Esophagus squamous epithelium (tissue), 5 donors: ENCODE measurements at places on chromosomes 11 and 22. TPM values are rescaled to one million over a fixed set of nuclear protein-coding genes. Genes with fewer than 3 reads are reported as not detected.

GRCh38 chr11:128409476-128409875 lies 177.9 kb downstream of the ETS1 start:
- H3K4me3 ChIP-seq: no peak overlapping the region
- H3K27me3 ChIP-seq: no peaks in the 10 kb centered on the region
- DNase-seq: no peak
- H3K4me1 ChIP-seq: no peaks in the 10 kb centered on the region

The STK33 gene
- 0.48 TPM for total RNA-seq

DNA sequence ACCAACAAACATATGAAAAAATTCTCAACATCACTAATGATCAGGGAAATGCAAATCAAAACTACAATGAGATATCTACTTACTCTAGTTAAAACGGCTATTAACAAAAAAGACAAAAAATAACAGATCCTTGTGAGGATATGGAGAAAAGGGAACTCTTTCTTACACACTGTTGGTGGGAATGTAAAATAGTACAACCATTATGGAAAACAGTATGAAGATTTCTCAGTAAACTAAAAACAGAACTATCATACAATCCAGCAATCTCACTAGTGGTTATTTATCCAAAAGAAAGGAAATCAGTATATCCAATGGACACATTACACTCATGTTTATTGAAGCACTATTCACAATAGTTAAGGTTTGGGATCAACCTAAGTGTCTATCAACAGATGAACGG lies 3.9 kb downstream of the HBE1 start:
- no peaks in the 10 kb centered on the region for H3K36me3 ChIP-seq
- DNase-seq: no peak
- no peaks in the 10 kb centered on the region for H3K27me3 ChIP-seq
- H3K27ac ChIP-seq: no peak overlapping the region
- no peaks in the 10 kb centered on the region for H3K4me1 ChIP-seq

The OR8B3 gene
- total RNA-seq: not detected

The TMEM25 gene
- total RNA-seq: 13.7 TPM

DNA sequence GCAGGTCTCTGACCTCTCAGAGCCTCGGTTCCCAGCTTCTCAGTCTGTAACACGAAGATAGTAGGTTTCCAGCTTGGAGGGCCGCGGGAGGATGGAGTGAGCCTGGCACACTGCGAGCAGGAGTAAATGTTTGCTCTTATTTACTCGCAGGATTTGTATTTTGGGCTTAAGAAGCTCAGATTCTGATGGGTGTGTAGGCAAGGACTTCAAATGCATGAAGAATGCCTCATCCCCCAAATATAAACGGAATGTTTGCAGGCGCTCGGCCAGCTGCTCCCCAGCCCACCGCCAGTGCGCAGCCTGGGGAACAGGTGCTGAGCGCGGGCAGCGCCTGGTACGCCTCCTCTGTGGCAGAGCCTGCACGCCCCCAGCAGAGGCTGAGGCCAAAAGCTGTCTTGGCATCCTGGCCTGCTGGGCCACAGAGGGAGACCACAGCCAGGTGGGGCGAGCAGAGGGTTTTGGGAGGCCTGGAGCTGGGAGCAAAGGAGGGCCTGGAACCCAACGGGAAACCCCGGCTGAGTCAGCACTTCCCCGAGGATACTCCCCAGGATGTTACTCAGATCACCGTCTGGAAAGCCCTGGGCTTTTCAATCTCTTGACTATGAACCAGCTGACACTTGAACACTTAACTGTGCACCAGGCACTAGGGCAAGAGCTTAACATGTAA lies 9.4 kb downstream of the EHD1 start:
- H3K27ac ChIP-seq: peak overlapping the region; percentile 91
- H3K4me1 ChIP-seq: peaks cover 77% of the 10 kb centered on the region
- no peak overlapping the region for H3K4me3 ChIP-seq
- H3K27me3 ChIP-seq: no peaks in the 10 kb centered on the region
- peaks cover 12% of the 10 kb centered on the region for H3K36me3 ChIP-seq
- no peak for DNase-seq

DNA sequence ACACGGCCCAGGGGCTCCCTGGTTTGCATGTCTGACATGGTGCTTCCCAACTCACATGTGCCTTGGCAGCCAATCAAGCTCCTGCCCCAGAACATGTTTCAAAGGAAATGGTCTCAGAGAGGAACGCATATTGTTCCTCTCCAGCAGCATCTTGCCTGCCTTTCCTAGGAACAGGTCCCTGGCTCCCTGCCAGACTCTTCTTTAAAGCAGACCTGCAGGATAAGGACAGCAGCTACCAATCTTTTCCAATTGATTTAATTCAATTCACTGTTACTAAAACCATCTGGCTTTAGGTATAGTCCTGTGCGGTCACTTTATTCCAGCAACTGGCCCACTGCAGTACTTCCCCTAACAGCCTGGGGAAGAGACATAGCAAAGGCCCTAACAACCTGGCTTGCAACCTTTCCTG lies 79.9 kb downstream of the AMBRA1 start:
- no peaks in the 10 kb centered on the region for H3K4me1 ChIP-seq
- H3K4me3 ChIP-seq: no peak overlapping the region
- peak overlapping the region; percentile 16 for H3K27ac ChIP-seq

The DDTL gene
- not detected for total RNA-seq

DNA sequence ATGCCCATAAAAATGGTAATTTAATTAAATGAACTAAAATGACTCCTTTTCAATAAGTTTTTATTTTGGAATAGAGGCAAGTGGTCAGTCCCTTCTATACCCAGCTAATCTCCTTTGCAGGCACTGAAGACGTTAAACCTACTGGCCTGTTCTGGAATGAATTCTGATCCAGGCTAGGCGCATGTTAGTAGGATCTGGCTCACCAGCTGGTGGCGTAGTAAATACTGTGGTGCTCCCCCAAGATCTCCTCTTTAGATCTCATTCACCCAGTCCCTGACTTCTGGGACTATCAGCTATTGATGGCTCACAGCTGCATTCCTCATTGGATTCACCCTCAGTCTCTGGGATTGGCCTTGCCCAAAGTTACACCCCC lies 173.7 kb upstream of the DDI1 start:
- no peak overlapping the region for H3K27ac ChIP-seq
- no peak for DNase-seq
- H3K4me1 ChIP-seq: no peaks in the 10 kb centered on the region
- H3K36me3 ChIP-seq: no peaks in the 10 kb centered on the region
- H3K4me3 ChIP-seq: no peak overlapping the region

- no peak overlapping the region for H3K27ac ChIP-seq
- H3K36me3 ChIP-seq: peaks cover 6% of the 10 kb centered on the region
- H3K27me3 ChIP-seq: no peaks in the 10 kb centered on the region
- no peak for DNase-seq
These were observed 61.2 kb downstream of the CD82 start for GRCh38 chr11:44626645-44627044.

The TMPRSS6 gene
- under 0.01 TPM for total RNA-seq

The MMP10 gene
- not detected for total RNA-seq

The LGALS12 gene
- total RNA-seq: not detected

The GSTT2B gene
- total RNA-seq: 3.1 TPM

The PRAME gene
- total RNA-seq: not detected

DNA sequence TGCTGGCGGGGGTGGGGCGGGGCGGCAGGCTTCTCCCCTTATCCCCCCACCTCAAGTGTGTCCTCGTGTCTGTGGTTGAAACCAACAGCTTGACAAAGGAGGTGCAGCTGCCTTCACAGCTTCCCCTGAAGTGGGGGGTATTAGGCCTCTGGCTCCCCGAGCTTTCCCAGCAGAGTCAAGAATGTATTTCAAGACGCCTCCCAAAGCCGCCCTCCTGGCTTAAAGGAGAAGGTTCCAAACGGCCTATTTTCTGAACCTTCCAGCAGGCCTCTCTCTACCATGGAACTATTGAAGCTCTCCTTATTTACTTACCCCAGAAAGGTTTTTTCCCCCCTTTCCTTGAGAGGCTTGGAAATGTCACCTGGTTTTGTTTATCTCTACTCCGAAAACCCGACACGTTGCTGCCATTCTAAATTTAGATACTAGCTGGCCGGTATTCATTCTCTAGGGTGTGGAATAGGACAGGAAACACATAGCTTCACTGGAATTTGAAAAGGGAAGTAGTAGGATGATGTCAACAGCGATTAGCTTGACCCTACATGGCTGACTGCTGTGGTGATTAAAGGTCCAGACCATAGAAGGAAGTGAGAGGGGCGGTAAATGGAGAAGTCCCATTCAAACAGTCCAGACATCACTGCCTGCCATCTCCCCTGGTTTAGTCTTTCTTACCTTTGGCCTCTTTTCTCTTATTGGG lies 671 bp upstream of the PICALM start:
- H3K27me3 ChIP-seq: no peaks in the 10 kb centered on the region
- peaks cover 15% of the 10 kb centered on the region for H3K4me1 ChIP-seq
- peak overlapping the region; percentile 95 for H3K27ac ChIP-seq
- DNase-seq: no peak
- H3K36me3 ChIP-seq: no peaks in the 10 kb centered on the region

The RIC3 gene
- 14.1 TPM for total RNA-seq

The BTBD18 gene
- not detected for total RNA-seq

DNA sequence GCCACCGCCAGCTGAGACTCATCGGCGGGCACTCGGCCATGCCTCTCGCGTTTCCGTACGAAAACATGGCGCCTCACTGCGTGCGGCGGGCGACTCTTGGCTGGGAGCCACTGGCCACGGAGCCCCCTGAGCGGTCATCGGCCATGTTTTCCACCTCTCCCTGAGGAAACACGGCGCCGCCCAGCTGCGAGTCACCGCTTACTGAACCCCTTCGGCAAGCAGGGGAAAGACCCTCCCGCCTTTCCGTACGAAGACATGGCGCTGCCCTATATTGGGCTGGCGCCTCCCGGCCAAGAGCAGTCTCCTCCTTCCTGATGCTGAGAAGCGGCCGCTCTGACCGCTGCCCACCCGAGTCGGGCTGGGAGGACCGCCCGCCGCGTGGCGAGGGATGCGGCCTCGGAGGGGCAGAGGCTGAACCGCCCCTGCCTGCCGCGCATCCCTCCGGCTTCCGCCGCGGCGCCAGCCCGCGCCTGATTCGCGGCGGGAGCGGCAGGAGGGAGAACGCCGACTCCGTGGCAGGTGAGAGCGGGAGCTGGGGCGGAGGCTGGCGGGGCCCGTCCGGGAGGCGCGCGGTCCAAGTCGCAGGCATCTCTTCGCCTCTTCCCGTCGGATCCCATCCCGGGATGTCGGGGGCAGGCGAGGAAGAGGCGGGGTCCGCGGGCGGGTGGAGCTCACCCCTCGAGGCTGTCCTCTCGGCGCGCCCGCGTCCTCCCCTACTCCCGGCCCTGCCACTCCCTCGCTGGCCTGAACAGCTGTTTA lies at the start of gene TCP11L1:
Gene TCP11L1 (plus strand): TSS at position 299 of the 759 bp plus-strand sequence. CDS start 4,202 bp downstream, outside the sequence.
- H3K36me3 ChIP-seq: no peaks in the 10 kb centered on the region
- peak within 1 kb of the TSS; percentile 96 for H3K4me3 ChIP-seq
- no peaks in the 10 kb centered on the region for H3K27me3 ChIP-seq
- DNase-seq: peak; percentile 84
- peak within 1 kb of the TSS; percentile 99 for H3K27ac ChIP-seq
- H3K4me1 ChIP-seq: no peaks in the 10 kb centered on the region

The SLC22A8 gene
- not detected for total RNA-seq

GRCh38 chr11:67355023-67355793 lies 1.9 kb upstream of the POLD4 start:
- no peaks in the 10 kb centered on the region for H3K27me3 ChIP-seq
- no peaks in the 10 kb centered on the region for H3K36me3 ChIP-seq
- H3K27ac ChIP-seq: peak overlapping the region; percentile 97
- DNase-seq: no peak
- H3K4me1 ChIP-seq: peaks cover 63% of the 10 kb centered on the region

The LRRC74B gene
- not detected for total RNA-seq

GRCh38 chr11:5203366-5203765 lies 2.9 kb upstream of the OR51V1 start:
- H3K27ac ChIP-seq: no peak overlapping the region
- no peaks in the 10 kb centered on the region for H3K36me3 ChIP-seq
- no peaks in the 10 kb centered on the region for H3K4me1 ChIP-seq
- no peak overlapping the region for H3K4me3 ChIP-seq
- no peaks in the 10 kb centered on the region for H3K27me3 ChIP-seq

GRCh38 chr11:129277198-129277843 lies 85.2 kb upstream of the ARHGAP32 start:
- peak overlapping the region; percentile 21 for H3K27ac ChIP-seq
- DNase-seq: no peak
- H3K27me3 ChIP-seq: no peaks in the 10 kb centered on the region

DNA sequence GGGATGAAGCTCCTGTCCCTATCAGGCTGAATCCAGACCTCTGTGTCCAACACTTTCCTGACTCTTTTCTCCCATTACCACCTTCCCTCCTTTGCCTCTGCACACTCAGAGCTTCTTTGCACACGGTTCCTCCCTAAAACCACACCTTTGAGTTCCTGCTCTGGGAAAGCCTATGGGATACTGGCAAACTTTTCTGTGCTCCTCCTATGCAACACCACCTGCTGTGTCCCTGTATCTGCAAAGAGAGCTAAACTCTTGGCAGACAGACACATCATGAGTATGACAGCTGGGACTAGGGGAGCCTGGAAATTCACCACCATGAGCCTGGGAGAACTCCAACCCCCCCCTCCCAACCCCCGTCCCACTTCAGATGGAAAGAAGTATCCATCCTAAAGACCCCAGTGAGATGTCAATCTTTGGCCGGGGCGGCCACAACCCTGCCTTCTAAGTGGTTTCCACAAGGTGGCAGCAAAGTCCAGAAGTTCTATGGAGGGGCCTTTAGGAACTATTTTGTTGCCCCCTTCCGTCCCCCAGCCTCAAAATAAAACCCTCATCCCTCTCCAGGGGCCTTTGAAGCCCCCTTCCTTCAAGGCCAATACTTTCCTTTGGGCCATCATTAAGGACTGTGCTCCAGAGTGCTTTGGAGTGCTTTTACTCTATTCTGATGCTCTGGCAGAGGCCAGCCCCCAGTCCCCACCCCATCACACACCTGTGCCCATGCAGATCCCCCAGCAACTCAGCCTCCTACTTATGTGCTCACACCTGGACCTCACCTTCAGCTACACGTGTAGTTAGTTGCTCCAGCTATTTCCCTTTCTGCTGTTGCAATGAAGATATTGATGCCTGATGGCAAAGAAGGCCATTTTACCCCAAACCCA lies 19.4 kb downstream of the HTR3A start:
- no peaks in the 10 kb centered on the region for H3K36me3 ChIP-seq
- H3K4me3 ChIP-seq: no peak overlapping the region
- no peaks in the 10 kb centered on the region for H3K27me3 ChIP-seq
- H3K27ac ChIP-seq: no peak overlapping the region
- no peak for DNase-seq

DNA sequence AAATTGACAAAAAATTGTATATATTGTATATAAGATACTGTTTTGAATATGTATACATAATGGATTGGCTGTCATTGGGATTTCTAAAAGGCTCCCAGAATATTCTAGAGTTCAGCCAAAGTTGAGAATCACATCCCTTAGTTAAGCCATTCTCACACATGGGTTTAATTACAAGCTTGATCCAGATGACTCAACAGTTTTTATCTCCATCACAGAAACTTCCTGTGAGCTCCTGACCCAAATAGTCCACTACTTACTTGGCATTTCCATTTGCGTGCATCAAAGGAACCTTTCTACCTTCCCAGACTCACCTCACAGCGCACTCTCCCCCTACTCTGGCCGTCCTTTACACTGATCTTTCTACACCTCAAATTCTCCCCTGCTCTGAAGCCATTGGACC lies 184.8 kb upstream of the ARHGAP20 start:
- H3K36me3 ChIP-seq: no peaks in the 10 kb centered on the region
- no peak overlapping the region for H3K4me3 ChIP-seq
- DNase-seq: no peak
- H3K27ac ChIP-seq: no peak overlapping the region
- H3K4me1 ChIP-seq: no peaks in the 10 kb centered on the region
- H3K27me3 ChIP-seq: no peaks in the 10 kb centered on the region
